Uterine smooth muscle cell (primary cell): ENCODE measurements at places on chromosomes 12 and 14. TPM values are rescaled to one million over a fixed set of nuclear protein-coding genes. Genes with fewer than 3 reads are reported as not detected.

Gene CEP170B
- 18.6 and 22.0 TPM in 2 replicates for total RNA-seq

Gene ANO2
- under 0.01 TPM in 1 of 2 replicates, not detected in the other for total RNA-seq

Gene SLC6A15
- 47.1 and 78.4 TPM in 2 replicates for total RNA-seq

Gene P2RX2
- not detected in 2 replicates for total RNA-seq

Gene XPOT
- 164 and 231 TPM in 2 replicates for total RNA-seq

Gene FSCB
- 0.12 TPM in 1 of 2 replicates, not detected in the other for total RNA-seq

Gene WDR89
- total RNA-seq: 17.0 TPM in 2 replicates

Gene SPIC
- total RNA-seq: not detected in 2 replicates

Gene RERG
- total RNA-seq: not detected in 2 replicates

Gene DPPA3
- not detected in 2 replicates for total RNA-seq

Gene LMO3
- 11.2 and 16.4 TPM in 2 replicates for total RNA-seq

Gene HNF1A
- not detected in 2 replicates for total RNA-seq

Gene PTGER2
- 17.5 and 22.9 TPM in 2 replicates for total RNA-seq

Gene RNASE3
- total RNA-seq: not detected in 2 replicates

Gene DIO2
- total RNA-seq: 1.00 and 4.3 TPM in 2 replicates

Gene ACAD10
- total RNA-seq: 16.3 and 18.4 TPM in 2 replicates
